Dermis blood vessel endothelial cell (primary cell): ENCODE measurements at places on chromosomes 1 and 21.

DNA sequence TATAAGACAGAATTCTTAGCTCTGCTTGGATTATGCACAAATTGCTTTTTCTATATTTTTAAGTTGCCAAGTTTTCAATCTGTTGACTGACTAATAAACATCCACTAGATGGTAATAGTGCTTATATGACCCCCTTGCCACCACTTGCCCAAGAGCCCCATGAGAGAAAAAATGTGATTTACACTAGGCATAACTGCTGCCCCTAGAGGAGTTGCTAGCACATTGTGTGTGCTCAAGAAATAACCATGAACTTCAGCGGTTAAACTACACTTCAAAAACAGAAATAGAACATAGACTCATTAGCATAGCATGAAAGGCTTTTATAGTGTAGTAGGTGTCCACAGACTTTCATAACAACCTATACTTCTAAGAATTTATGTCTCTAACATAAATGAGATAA is 61.4 kb downstream of the BRINP3 start:
- no peak for DNase-seq

GRCh38 chr1:226541631-226542622 is 6.6 kb upstream of the STUM start:
- DNase-seq = peak; percentile 74

- DNase-seq = no peak
Observed at GRCh38 chr1:14704846-14705245, 106.4 kb downstream of the KAZN start.

GRCh38 chr1:114033216-114033706 is 54.0 kb downstream of the OLFML3 start:
- DNase-seq = peak; percentile 25

DNA sequence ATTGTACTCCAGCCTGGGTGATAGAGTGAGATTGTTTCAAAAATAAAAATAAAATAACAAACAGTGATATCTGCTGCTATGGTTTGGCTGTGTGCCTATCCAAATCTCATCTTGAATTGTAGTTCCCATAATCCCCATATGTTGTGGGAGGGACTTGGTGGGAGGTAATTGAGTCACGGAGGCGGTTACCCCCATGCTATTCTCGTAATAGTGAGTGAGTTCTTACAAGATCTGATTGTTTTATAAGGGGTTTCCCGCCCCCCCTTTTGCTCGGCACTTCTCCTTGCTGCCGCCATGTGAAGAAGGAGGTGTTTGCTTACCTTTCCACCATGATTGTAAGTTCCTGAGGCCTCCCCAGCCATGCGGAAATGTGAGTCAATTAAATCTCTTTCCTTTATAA is 47.8 kb downstream of the ACTL8 start:
- DNase-seq = no peak
